Naive thymus-derived CD8-positive, alpha-beta T cell (primary cell): ENCODE measurements at places on chromosomes 6 and 20. TPM values are rescaled to one million over a fixed set of nuclear protein-coding genes. Genes with fewer than 3 reads are reported as not detected.

- H3K4me1 ChIP-seq = peaks cover 23% of the 10 kb centered on the region
- DNase-seq = no peak
- peaks cover 27% of the 10 kb centered on the region for H3K27me3 ChIP-seq
Measured at GRCh38 chr6:68639826-68640490, 4.9 kb downstream of the ADGRB3 start.

DNA sequence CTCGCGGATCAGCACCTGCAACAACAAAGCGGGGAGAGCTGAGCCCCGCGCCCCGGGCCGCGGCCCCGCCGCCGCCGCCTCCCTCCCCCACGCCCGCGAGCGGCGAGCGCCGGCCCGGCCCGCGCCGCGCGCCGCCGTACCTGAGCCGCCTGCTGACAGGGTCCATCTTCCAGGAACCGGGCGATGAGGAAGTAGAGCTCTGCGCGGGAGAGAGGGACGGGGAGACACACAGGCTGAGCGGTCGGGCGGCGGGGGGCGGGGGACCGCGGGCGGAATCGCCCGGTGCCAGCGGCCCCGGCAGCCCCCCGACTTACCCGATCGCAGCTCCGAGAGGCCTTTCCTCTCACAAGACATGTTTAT is 359 bp downstream of the PHIP start:
- peaks cover 38% of the 10 kb centered on the region for H3K4me1 ChIP-seq
- peaks cover 3% of the 10 kb centered on the region for H3K36me3 ChIP-seq
- no peak for DNase-seq

DNA sequence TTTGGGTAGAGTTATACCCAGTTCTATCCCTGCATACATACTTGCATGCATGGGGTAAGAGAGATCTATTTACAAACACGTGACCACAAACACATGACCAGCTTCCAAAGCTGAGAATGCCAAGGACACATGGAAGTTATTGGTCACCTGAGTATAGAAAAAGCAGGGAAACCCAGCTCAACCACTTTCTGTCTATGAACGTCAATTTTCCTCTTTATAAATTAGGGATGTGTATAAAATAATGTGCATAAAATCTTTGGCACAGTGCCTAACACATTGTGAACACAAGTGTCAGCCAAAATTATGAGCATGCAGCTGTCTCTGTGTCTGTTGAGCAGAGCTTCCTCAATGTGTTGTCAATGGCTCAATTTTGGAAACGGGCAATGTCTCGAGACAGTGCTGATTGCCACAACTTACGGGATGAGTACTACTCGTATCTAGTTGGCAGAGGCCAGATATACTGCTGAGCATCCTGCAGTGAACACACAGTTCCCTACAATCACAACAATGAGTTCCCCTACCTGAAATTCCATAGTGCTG is 44.9 kb downstream of the TPD52L1 start:
- no peak for DNase-seq
- no peak overlapping the region for H3K27ac ChIP-seq
- no peak overlapping the region for H3K4me3 ChIP-seq
- H3K36me3 ChIP-seq = no peaks in the 10 kb centered on the region

The KHDRBS2 gene
- total RNA-seq = 0.26 TPM

The RRAGD gene
- 3.9 TPM for total RNA-seq

The TRIM31 gene
- not detected for total RNA-seq

The PDE10A gene
- total RNA-seq = not detected
